AG10803 (cell line): ENCODE measurements at places on chromosomes 4 and X.

- DNase-seq, result no peak
Measured at GRCh38 chrX:40473460-40474204, 107.1 kb upstream of the ATP6AP2 start.

DNA sequence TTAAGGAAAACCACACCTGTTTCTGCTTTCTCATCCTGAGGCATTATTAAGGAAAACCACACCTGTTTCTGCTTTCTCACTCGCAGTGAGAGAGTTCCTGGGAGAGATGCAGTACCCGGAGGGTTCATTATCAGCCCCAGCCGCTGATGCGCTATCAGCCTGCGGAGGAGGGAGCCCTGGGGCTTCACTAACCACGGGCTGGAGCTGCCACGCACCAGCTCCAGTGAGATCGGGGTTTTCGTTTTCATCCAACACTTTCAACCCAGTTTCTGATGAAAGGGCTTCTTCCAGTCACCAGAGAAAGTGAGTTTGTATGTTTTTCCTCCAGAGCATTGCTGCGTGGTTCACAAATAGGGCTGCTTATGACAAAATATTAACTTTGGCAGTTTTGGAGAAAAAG is 93.2 kb upstream of the PRKX start:
- no peak for DNase-seq

GRCh38 chrX:103687696-103688201 is 1.2 kb upstream of the MORF4L2 start:
- peak; percentile 71 for DNase-seq

GRCh38 chr4:85720735-85721134 is 245.8 kb downstream of the ARHGAP24 start:
- peak; percentile 51 for DNase-seq

- DNase-seq, result peak; percentile 69
Measured at GRCh38 chr4:176953021-176953420, 160.3 kb upstream of the VEGFC start.
